ENCODE measurements at places on chromosomes 7 and 10.

GRCh38 chr7:149777551-149778326 is 4.4 kb upstream of the ZNF467 start:
- DNase-seq, result no peak

GRCh38 chr10:97509120-97509680 is 10.5 kb downstream of the UBTD1 start:
- peak; percentile 80 for DNase-seq

- DNase-seq, result no peak
Observed at GRCh38 chr7:727104-727805, at the start of gene PRKAR1B. Gene PRKAR1B, minus strand, starts transcription at chr7:727281. Its CDS starts 15,776 bp downstream, at chr7:711505.

GRCh38 chr7:56079450-56080185 is 13.1 kb downstream of the PHKG1 start:
- no peak for DNase-seq

DNA sequence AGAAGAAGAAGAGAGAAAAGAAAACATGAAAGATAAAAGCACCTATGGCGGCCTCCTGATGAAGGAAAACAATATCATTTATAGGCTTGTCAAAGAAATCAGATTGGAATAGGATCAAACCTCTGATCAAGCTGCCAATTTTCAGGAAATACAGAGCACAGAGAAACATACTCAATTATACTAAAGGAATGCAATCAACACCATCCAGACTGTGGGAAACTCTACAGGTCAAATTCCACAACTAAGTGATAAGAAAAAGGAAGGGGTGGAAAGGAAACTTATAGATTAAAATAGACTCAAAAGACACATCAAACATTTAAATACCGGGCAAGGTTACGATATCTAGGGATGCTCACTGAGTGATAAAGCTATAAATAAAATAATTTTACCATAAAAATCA is 39.3 kb downstream of the AOAH start:
- DNase-seq, result no peak

DNA sequence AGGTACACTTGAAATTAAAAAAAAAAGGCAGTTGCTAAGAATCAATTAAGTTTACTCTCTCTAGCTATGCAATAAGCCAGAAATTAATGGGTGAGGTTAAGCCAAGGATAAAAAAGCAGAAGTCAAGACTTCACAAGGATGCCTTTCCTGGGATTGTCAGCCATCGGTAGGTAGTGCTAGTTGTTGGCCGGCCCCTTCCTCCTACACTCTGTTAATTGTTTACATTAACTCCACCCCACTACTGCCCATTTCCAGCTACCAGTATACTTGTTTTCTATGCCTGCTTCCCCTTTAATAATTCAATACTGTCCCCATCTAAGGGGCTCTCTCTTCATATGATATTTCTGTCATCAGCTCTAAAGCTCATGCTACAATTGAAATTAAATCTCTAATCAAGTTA is 461.0 kb downstream of the IPMK start:
- no peak for DNase-seq

DNA sequence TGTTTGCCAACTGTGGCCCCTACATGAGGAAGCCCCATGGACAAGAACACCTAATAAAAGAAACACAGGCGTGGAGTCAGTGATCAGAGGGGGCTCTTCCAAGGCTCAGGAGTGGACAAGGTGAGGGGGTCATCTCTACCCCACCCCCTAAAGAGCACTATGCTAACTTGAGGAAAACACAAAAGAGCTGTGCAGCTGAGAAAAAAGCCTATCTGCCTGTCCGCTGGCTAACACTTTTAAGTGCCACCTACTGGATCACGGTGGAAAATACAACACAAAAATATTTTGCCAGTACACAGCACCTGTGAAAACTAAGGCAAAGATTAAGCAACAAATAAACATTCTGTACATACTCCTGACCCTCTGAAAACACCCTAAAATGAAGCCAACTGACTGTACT is 53.1 kb upstream of the COBL start:
- DNase-seq, result peak; percentile 5

GRCh38 chr10:27986821-27987220 is 12.1 kb downstream of the ODAD2 start:
- DNase-seq, result no peak

- no peak for DNase-seq
Observed at GRCh38 chr7:92655346-92655884, 65.2 kb upstream of the FAM133B start.

- no peak for DNase-seq
Observed at GRCh38 chr10:116702165-116702564, 40.2 kb downstream of the HSPA12A start.

GRCh38 chr10:4825868-4826791 is at the start of gene AKR1E2:
Gene AKR1E2, plus strand, starts transcription at chr10:4826207. Its CDS starts 118 bp downstream, at chr10:4826325.
- peak; percentile 92 for DNase-seq

DNA sequence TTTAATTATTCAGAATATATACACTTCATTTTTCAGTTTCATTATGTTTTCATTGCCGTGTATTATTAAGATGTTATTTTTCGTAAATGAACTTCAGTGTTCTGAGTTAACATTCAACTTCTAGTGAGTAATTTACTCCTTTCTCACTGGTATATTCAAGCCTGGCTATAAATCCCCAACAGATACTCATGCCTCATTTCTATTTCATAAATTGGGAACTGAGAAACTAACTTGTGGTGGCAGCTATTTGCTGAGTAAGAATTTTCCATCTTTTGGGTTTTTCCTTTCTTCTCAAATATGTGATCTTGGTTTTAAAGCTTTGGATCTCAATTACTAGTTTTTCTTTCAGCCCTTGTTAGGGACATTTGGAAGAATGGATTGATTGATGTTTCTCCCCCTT is 281.1 kb downstream of the CDK14 start:
- DNase-seq, result no peak

GRCh38 chr7:41698114-41698513 is 4.8 kb downstream of the INHBA start:
- DNase-seq, result no peak

GRCh38 chr7:16904076-16904475 is 22.3 kb upstream of the AGR3 start:
- no peak for DNase-seq

DNA sequence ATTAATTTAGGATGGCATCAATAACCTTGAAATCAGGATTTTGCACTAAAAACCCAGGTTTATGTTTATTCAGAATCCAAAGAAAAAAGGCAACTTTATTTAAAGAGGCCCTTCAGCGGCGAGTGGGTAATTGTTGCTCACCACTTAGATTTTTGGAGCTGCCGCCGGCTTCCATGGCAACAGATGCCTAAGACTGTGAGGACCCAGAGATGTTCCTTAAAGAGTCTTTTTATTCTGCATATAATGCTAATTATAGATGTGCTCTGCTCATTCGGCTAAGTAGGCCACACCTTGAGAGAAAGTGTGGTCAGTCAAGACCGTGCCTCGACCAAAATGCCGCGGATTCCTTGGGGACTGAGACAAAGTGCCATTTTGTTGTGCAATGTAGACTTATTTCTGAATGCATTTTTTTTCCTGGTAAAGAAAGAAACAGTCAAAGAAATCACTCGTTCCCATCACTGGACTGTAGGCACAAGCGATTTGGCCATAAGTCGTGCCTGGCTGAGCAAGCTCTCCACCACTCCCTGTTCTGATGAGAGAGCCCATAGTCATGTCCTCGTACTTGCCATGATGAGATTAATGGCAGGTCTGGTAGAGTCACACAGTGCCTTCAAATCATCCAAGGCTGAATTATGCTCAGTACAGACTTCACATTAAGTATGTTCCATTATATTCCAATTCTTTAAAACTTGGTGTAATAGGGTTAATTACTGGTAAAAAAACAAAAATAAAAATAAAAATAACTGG is 21.4 kb upstream of the MGMT start:
- DNase-seq, result no peak

GRCh38 chr10:71442859-71443570 is 46.3 kb downstream of the CDH23 start:
- DNase-seq, result no peak

- DNase-seq, result peak; percentile 88
Observed at GRCh38 chr10:62632071-62632809, 172.3 kb upstream of the ADO start.

DNA sequence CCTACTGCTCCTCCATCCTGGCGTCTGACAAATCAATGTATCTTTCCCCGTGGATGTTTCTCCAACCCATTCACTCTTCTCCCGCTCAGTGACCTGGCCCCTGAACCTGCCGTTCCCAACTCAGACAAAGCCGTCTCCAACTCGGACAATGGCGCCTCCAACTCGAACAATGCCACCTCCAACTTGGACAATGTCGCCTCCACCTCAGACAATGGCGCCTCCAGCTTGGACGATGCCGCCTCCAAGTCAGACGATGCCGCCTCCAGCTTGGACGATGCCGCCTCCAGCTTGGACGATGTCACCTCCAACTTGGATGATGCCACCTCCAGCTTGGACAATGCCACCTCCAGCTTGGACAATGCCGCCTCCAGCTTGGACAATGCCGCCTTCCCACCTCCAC is 608.6 kb downstream of the DNAJB6 start:
- DNase-seq, result no peak

DNA sequence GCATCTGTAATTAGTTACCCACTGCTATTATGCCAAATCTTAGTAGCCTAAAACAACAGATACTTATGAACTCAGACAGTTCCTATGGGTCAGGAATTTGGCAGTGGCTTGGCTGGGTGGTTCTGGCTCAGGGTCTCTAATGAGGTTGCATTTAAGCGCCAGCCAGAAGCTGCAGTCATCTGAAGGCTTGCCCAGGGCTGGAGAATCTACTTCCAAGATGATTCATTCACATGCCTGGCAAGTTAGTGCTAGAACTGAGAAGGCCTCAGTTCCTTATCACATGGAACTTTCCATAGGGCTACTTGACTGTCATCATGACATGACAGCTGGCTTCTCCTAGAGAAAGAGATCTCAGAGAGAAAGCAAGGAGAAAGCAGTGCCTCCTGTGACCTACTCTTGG is 121.3 kb downstream of the AVL9 start:
- no peak for DNase-seq

DNA sequence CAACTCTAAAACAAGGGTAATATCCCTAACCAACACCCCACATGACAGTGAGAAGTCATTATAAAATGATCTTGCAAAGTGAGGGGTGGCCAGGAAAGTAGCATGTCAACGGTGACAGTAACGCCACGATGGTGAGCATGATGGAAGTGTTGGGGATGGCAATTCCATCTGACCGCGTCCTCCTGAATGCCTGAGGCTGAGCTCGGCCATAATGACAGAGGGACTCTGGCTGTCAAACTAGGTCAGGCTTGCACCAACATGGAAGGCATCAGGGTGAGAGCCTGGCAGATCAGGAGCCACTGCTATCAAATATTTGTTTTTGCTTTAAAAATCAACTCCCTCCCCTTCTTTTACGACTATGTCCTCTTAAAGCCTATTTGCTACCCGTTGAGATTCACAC is 55.7 kb upstream of the EFCAB10 start:
- no peak for DNase-seq

GRCh38 chr10:46318799-46319198 is 32.0 kb downstream of the ANTXRL start:
- no peak for DNase-seq

GRCh38 chr10:110456046-110456445 is 41.7 kb upstream of the DUSP5 start:
- DNase-seq, result peak; percentile 21
